ENCODE measurements at places on chromosomes 7 and 10.

GRCh38 chr7:32298408-32299132 lies 191.6 kb downstream of the LSM5 start:
- DNase-seq, result no peak

GRCh38 chr7:65967361-65968155 lies 14.5 kb downstream of the GUSB start:
- DNase-seq, result no peak

DNA sequence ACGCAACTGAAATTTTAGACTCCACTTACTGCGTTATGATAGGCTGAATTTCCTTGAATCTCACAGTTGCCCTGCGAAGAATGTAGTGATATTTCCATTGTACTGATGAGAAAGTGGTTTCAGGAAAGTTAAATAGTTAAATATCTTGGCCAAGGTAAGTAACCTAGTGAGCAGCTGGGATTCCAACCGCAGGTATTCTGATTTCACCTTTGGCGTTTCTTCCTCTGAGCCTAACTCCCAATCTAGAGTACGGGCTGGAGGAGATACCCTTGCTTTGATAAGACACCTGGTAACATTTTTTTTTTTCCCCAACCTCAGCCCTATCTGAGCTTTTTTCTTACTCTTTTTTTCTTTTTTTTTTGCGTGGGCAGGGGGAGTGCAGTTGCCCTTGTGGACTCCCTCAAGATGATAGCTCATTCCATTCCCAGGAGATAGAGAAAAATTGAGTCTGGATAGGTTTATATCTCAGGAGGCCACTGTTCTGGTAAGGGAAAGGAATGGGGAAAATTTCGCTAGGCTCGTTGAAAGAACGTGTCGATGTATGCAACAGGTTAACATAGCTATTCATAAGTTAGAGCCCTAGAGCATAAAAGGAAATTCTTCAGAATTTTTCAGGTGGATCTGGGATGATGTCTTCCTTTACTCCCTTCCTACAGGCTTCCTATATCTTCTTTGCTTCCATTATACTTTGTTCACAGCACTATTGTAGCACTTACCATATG lies 3.1 kb upstream of the TAS2R38 start:
- no peak for DNase-seq

GRCh38 chr10:104612571-104613205 lies 28.4 kb upstream of the SORCS3 start:
- no peak for DNase-seq

DNA sequence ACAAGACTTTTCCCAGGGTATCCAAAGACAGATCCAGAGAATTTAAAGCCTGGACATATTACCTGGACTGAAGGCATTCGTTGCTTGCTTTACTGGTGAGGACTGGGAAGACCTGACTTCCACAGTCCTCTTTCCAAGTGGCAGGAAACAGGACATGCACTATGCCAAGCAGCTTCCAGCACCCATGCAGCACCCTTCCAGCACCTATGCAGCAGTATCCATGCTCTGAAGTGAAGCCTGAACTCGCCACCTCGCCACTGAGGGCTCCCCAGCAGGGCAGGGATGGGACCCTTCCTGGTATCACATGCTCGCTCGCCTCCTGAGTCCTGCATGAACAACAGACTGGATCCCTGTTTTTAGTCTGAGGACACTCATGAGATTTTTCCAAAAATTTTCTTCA lies 189.9 kb upstream of the KLF14 start:
- no peak for DNase-seq

Data from hindlimb muscle (tissue), 1 donor.